ENCODE measurements at places on chromosomes 2 and 18. TPM values are rescaled to one million over a fixed set of nuclear protein-coding genes. Genes with fewer than 3 reads are reported as not detected.

The REV1 gene
- total RNA-seq = 52.2 TPM

The UBR3 gene
- total RNA-seq = 151 TPM

DNA sequence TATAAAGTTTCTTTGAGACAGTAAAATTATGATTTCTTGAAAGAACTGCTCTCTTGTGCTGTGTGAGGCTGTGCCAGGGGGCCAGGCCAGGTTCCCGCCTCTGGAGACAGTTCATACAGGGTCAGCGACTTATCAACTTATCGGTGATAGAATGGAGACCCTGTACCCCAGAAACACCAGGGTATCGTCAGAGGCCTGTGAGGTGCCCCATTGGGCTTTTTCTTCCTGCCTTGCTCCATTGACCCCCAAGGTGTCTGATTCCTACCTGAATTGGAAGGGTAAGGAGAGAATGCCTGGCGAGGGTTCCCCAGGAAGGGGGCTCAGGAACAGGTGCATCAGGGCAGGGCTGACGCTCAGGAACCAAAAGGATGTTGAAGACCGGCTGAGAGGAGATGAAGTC, 4.3 kb downstream of the DLX1 start:
- peaks cover 51% of the 10 kb centered on the region for H3K4me1 ChIP-seq
- H3K36me3 ChIP-seq = no peaks in the 10 kb centered on the region
- peaks cover 100% of the 10 kb centered on the region for H3K27me3 ChIP-seq

- no peak overlapping the region for H3K4me3 ChIP-seq
- peak; percentile 76 for DNase-seq
- H3K4me1 ChIP-seq = peaks cover 21% of the 10 kb centered on the region
- H3K27ac ChIP-seq = no peak overlapping the region
Measured at GRCh38 chr2:10584843-10585475, 104.8 kb downstream of the NOL10 start.

Measured in stomach (tissue), 19 donors.